ENCODE measurements at places on chromosomes 12 and 14.

GRCh38 chr12:100995201-100995600 lies 200.6 kb downstream of the ANO4 start:
- DNase-seq: no peak

DNA sequence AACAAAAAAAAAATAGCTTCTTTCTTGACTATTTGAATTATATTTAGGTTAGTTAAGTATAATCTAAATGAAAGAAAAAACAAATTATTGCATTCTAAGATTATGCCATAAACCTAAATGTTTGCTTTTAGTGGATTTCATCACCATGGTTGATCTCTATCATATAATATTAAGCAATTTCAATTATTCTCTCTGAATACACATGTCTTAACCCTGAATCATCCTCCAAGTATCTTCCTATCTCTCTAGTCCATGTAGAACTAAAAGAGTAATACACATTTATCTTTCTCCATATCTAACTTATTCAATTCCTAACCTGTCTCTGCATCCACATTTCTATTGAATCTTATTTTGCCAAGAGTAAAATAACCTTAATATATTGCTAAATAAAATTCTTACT lies 59.6 kb downstream of the PPFIA2 start:
- DNase-seq: no peak

- DNase-seq: no peak
Observed at GRCh38 chr12:72511906-72512305, 239.7 kb downstream of the TRHDE start.

- no peak for DNase-seq
Observed at GRCh38 chr12:106780010-106780631, 5.6 kb downstream of the RIC8B start.

GRCh38 chr12:43112101-43112920 lies 439.7 kb downstream of the ADAMTS20 start:
- no peak for DNase-seq
